ENCODE measurements at places on chromosomes 16 and 17. TPM values are rescaled to one million over a fixed set of nuclear protein-coding genes. Genes with fewer than 3 reads are reported as not detected.
A peak's percentile ranks its signal among the peaks of the same experiment; 100 is the strongest.

DNA sequence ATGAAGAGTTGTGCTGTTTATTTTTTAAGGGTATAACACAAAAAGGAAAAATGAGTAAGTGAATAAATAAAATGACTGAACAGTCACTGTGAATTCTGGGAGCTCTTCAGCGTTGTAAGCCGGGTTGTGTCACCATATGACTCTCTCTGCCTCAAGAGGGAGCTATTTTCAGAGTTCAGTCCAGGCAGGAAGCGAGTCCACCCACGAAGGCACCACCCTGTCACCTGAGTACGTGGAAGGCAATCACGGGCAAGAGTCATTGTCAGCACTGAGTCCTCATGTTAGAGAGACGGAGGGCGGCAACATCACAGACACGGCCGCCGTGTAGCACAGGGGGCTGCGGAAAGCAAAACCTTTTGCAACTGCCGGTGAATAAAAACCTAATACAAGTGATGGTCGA, 227.6 kb downstream of the UTP18 start:
- no peak for DNase-seq

DNA sequence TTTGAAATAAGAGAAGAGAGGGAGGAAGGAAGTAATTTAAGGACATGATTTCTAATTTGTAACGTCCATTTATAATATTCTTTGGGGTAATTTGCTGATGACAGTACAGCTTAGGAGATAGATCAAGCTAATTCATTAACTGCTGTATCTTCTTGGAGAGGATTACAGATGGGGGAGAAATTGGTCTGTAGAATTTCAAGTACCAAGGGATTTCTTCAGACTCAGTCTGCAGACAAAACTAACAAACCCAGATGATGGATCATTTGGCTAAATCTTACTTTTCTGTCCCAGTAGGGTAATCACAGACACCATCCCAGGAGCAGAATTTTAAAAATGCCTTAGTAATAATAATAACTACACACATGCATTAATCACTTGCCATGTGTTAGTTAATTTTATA, 711.8 kb downstream of the KCNJ2 start:
- no peak for DNase-seq

The DPEP1 gene
- not detected for total RNA-seq

GRCh38 chr17:38702166-38702915, 2.7 kb upstream of the MLLT6 start:
- DNase-seq: peak; percentile 81

The SOX8 gene
- under 0.01 TPM for total RNA-seq

GRCh38 chr17:59378675-59379074, 47.2 kb downstream of the YPEL2 start:
- peak; percentile 82 for DNase-seq

- DNase-seq: no peak
Measured at GRCh38 chr16:31400191-31400590, 7.1 kb downstream of the ITGAD start.

DNA sequence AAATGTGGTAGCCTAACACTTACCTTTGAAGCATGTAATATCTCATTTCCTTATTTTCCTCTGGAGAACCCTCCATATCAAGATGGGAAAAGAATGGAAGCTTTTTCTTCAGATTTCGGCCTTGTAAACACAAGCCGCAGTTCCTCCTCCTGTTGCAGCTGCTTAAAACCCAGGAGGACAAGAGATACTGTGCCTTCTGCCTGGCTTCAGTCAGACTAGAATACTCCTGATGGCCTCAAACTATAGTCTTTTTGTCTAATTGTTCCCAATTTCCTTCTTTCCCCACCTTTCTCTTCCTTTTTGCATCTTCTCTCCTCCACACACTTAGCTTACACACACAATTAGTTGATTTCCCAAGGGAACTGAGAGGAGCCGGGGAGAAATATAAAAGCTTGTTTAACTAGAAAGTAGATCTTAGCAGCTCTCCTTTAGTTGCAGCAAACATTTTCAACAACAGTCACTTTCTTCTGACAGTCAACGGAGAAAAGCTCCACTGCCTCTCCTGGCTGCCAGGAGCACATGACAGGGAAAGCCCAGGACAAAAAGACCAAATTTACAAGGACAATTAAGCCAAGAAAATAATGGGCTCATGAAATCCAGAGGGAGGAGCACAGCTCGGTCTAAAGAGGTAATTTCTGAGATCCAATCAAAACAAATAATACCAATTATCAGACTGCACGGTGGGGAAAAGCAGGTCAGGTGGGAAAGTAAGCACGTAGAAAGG, 76.4 kb upstream of the C17orf78 start:
- no peak for DNase-seq

DNA sequence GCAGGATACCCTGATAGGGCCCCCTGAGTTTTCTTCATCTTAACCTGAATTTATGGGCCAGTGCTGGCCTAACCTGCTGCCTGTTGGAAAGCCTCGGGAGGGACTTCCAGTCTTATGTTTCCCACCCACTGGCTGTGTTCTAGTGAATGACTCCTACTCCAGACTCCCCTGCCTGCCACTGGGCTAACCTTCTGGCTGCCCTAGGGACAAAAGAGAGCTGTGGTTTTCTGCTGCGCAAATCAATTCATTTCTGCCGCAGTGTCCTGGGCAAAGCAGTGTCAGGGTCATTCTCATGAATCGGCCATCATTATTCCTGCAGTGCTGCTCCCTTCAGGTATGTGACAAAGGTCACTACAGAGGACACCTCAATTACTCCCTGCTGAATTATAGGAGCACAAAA, 386.2 kb downstream of the UTP18 start:
- no peak for DNase-seq

- DNase-seq: no peak
Measured at GRCh38 chr16:49366669-49367068, 6.9 kb upstream of the C16orf78 start.

DNA sequence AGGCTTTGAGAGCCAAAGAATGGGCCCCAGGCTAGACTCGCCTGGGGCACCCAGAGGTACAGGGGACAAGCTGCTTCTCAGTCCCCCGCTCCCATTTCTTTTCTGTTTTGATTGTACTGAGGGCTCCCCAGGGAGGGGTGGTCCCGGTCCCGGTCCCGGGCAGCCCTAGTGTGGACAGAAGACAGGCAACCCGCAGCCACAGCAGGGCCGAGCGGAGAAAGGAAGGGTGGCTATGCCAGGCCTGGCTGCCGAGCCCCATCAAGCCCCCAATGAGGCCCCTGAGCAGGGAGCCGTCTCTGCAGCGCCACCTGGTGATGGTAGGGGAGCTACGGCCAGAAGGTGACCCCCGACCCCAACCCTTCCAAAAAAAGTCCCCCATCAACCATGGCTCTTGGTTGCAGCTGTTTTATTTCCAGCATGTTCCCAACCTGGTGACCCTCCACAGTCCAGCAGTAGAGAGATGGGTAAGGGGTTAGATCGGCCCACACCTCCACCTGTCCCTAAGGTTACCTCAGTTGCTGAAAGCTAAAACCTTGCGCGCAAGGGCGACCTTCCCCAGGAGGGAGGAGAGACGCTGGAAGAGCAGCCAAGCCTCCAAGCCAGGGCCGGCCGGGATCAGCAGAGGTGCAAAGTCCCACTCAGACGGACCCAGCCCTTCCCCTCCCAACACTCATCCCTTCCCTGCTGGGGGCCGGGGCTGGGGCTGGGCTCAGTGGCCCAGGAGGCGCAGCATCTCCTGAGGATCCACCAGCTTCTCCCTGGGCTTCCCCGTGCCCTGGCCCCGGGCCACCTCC, 2.6 kb upstream of the GRIN2C start:
- DNase-seq: peak; percentile 9

The CCL2 gene
- total RNA-seq: 126 TPM

DNA sequence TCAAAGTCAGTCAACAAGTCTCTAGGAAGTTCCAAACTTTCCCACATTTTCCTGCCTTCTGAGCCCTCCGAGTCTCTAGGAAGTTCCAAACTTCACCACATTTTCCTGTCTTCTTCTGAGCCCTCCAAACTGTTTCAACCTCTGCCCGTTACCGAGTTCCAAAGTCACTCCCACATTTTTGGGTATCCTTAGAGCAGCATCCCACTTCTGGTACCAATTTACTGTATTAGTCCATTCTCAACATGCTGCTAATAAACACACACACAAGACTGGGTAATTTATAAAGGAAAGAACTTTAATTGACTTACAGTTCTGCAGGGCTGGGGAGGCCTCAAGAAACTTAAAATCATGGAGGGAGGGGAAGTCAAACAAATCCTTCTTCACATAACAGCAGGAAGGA, 169.0 kb upstream of the HS3ST3A1 start:
- no peak for DNase-seq

DNA sequence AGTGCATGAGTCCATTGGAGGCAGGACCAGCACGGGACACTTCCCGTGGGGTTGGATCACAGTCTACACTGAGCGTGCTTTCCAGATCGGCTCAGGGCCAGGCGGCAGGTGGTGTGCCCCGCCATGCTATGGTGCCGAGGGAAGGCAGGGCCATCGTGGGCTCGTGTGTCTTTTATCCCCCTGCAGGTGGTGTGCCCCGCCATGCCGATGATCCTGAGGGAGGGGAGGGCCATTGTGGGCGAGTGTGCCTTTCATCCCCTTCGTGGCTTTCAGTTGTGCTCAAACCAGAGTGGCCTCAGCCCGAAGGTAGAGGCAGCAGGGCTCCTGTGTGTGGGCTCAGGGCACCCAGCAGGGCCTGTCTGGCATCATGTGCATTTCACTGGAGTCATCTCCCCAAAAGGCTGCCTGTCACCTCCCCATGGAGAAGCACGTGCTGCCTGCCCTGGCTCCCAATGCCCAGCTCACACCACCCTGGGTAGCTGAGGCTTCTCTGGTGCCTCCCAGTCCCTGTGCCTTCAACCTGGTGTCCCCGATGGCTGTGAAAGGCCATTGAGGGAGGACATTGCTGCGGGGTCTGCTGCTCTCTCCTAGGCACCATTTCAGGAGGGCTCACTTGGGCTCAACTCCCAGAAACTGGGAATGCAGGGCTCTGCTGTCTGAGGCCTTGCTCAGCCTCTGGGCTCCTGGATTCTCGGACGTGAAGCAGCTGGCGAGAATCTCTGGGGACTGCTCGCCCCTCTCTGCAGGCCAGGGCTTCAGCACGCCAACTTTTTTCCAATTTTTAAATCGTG, 207.6 kb downstream of the NPIPB11 start:
- no peak for DNase-seq

DNA sequence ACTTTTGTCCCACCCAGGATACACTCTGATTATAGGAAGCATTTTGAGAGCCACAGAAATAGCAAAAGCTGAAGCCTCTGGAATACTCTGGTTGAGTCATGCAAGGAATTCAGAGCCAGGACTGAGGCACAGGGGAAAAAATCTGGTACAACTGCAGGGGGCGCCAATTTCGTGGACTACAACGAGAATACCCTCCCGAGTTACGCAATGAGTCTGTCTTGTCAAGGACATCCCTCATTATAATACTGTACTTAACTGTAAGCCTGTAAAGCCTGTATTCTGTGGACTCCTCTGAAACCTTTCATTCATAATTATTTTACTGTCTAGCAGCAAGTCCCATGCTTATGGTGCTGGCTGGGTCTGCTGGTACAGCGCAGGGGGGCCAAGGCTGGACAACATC, 7.8 kb downstream of the HOXB1 start:
- no peak for DNase-seq

GRCh38 chr16:84368308-84368996, at the start of gene ATP2C2:
ATP2C2 (plus strand) TSS chr16:84368538; CDS start chr16:84368616, 78 bp downstream.
- no peak for DNase-seq

DNA sequence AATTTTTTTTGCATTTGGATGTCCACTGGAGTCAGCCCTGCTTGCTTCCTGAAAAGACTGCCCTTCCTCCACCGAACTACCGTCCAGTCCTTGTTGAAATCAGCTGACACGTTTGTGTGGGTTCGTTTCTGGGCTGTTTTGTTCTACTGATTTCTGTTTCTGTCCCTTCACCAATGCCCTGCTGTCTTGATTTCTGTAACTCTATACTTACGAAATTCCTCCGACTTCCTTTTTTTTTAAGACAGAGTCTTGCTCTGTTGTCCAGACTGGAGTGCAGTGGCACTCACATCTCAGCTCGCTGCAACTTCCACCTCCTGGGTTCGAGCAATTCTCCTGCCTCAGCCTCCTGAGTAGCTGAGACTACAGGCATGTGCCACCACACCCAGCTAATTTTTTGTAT, 8.4 kb upstream of the GAA start:
- no peak for DNase-seq

The ADAM11 gene
- total RNA-seq: 0.28 TPM

DNA sequence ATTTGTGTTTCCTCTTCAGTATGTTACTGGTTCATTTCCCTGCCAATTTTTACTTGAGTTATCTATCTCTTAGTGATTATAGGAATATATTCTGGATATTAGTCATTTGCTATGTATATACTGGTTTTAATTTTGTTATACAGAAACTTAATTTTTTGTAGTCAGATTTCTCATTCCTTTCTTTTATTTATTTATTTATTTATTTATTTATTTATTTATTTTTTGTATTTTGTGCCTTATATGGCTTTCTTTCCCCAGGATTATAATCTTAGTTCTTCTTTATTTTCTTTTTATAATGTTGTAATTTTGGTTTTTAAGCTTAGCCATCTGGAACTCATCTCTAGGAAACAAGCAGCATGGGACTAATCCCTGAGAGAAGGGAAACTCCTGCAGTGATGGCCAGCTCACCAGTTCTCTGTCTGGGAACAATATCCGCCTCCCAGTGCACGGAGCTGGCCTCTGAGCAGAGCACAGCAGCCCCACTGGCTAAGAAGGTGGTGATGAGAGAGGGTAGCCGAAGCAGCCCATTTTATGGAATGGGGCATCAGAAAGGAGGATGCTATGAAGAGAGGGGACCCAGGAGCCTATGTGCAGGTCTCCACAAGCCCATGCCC, 54.5 kb upstream of the ADORA2B start:
- no peak for DNase-seq

DNA sequence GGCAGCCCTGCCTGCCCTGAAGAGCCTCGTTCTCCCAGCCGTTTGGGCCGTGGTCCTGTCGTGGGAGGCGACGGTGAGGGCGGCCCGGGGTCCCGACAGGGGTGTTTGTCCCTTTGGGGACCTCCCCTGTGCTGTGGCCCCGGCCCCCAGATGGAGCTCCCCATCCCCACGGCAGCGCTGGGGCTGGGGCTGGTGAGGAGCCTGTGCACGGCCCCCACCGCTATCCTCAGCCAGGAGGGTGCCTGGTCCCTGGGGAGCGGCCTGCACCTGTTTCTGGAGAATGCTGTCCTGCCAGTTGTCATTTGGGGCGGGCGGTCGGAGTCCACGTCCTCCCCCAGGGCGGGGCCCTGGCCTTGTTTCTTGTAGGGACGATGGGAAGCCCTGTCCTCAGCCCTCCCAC, 6.6 kb downstream of the CAPN15 start:
- DNase-seq: no peak

- no peak for DNase-seq
Measured at GRCh38 chr16:13436641-13437412, 483.1 kb upstream of the ERCC4 start.

- DNase-seq: no peak
Measured at GRCh38 chr17:7854851-7855659, at the start of gene TMEM88. TMEM88 (plus strand) TSS chr17:7855066; CDS start chr17:7855075, 9 bp downstream.
